ENCODE measurements at places on chromosomes 2 and 18. TPM values are rescaled to one million over a fixed set of nuclear protein-coding genes. Genes with fewer than 3 reads are reported as not detected.

PDE11A gene
- 0.61 TPM for total RNA-seq

KCNG2 gene
- not detected for total RNA-seq

NEB gene
- 0.17 TPM for total RNA-seq

SYT4 gene
- not detected for total RNA-seq
